Stimulated activated CD4-positive, alpha-beta T cell treated with anti-CD3 and anti-CD28 coated beads, Interleukin-1b, Interleukin-23, amount 100 ng/mL, for 48 hours (primary cell): ENCODE measurements at places on chromosomes 7 and 10.

DNA sequence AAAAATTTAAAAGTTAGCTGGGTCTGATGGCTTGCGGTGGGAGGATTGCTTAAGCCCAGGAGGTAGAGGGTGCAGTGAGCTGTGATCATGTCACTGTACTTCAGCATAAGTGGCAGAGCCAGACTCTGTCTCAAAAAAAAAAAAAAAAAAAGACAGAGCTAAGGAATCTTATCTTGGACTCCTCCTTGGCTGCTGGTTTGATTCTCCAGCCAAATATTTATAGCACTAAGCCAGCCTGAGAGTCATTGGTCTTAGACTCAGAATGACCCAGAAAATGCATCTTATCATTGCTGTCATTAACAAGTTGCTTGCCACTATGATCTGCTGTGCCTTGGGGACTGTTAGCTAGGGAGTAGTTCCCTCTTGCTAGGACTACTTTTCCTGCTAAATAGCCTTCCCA lies 164.7 kb downstream of the GNAT3 start:
- DNase-seq = no peak

GRCh38 chr7:92836489-92836999 lies at the start of gene CDK6:
Gene CDK6 (minus strand): TSS chr7:92836573. CDS start chr7:92833323, 3,250 bp downstream.
- DNase-seq = peak; percentile 77

DNA sequence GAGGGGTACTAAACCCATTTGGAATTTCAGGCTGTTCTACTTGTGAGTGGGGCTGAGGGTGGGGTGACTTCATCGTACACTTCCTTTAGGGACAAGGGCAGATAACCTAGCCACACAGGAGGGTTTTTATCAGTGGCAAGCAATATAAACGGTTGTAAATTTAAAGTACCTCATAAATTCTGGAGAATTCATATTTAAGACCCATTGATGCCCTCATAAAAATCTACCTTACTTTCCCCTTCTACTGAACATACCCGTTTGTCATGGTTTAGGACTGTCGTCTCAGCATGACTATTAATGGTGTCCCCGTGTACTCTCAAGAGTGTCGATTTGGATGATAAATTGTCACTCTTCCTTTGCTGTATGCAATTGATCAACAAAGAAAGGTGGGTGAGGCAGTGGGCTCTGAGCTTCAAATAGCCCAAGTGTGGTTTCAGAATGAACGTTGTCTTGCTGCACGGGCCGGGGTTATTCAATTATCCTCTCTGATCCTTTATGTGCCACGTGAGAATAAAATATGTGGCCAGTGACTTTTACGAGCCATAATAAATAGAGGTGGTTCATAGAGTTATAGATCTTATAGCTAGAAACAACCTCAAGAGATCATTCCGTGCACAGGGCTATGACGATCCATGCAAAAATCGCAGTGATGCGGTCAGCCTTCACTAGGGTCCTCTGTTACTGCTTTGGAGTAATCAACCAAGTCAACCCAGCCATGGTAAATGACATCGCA lies 82.2 kb downstream of the FAM107B start:
- no peak for DNase-seq

- no peak for DNase-seq
Measured at GRCh38 chr10:34231441-34232180, 583.5 kb downstream of the PARD3 start.

GRCh38 chr10:103745341-103746247 lies 109.8 kb downstream of the SH3PXD2A start:
- DNase-seq = peak; percentile 77

GRCh38 chr10:88991899-88992320 lies 1.3 kb downstream of the FAS start:
- no peak for DNase-seq

DNA sequence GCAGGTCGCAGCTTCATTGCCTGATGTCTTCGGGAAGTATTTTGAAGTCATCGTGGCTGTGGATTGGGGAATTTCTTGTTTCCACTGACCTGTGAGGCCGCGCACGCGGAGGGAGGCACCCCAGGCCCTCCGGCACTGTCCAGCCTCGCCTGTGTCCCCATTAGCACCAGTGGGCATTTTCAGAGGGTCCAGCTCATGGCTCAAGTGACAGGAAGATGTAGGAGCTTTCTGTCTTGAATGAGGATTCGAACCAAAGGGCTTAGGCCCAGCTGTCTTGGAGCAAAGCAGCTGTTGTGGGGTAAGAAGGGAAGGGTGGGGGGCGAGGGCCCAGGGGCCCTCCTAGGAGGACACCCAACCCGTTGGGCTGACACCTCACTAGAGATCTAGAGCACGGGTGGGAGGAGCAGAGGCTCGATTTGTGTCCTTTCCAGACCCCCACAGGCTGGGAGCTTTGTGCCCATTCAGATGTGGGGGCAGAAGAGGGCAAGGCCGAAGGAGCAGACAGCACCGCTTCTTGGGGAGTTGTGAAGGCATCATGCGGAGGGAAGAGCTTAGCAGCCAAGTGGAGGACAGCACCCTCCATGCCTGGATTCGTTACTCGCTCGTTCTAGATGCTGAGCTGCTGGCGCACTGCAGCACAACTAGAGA lies 914 bp downstream of the ZNF37A start:
- peak; percentile 3 for DNase-seq

- no peak for DNase-seq
Measured at GRCh38 chr7:141838581-141838980, 2.7 kb downstream of the PRSS37 start.

- DNase-seq = no peak
Measured at GRCh38 chr7:158103378-158103777, 484.2 kb downstream of the PTPRN2 start.

DNA sequence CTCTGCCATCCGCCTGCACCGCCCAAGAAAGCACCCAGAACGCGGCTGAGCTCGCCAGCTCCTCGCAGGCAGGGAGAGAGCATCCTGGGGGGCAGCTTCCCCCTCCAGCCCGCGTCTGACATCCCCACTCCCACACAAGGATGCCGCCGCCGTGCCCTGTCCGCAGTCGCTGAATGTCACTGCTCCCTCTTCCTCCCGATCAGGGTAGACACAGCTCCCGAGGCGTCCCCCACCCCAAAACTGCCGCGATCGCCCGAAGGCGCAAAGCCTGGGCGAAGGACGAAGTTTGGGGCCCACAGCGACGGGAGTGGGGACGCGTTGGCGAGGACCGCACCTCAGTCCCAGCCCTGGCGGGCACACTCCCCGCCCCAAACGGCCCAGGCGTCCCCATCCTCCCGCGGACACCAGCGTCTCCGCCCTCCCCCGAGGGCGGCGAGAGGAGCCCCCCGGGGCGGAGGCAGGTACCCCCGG lies 1.5 kb upstream of the KAT6B start:
- DNase-seq = peak; percentile 40

GRCh38 chr7:19587291-19587690 lies 121.5 kb downstream of the POLR1F start:
- no peak for DNase-seq

DNA sequence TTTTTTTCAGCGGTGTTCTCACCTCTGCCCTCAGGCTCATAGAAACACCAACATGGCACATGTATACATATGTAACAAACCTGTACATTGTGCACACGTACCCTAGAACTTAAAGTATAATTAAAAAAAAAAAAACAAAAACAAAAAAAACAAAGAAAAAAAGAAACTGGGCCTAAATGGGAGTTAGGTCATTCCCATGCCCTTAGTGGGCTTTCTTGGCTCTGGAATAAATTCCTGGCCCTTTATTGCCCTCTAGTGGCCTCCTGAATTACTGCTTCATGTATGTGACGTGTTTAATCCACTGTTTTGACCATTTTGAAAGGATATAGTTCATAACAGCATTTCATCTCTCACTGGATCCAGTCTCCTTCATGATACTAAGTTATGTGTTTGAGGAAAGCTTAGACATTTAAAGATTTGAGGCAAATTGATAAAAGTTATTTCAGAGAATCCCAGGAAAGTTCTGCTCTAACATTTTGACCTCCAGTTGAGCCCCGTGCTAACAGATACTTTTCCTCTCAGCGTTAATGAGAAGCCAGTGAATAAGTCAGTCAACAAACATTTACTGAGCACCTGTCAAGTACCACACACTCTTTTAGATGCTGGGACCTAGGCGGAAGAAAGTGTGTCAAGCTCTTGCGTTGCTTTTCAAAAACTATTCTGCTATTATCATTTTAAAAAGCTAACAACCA lies 54.7 kb upstream of the SYPL1 start:
- DNase-seq = no peak

DNA sequence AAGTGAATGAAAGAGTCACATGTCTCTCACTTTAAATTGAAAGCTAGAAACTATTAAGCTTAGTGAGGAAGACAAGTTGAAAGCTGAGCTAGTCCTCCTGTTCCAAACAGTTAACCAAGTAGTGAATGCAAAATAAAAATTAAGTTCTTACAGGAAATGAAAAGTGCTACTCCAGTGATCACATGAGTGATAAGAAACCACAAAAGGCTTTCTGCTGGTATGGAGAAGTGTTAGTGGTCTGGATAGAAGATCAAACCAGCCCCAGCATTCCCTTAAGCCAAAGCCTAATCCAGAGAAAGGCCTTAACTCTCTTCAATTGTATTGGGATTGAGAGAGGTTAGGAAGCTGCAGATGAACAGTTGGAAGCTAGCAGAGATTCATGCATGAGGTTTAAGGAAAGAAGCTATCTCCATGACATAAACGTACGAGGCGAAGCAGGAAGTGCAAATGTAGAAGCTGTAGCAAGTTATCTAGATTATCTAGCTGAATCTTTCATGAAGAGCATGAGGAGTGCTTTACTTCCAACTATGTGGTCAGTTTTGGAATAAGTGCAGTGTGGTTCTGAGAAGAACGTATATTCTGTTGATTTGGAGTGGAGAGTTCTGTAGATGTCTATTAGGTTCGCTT lies 261.6 kb downstream of the MDFIC start:
- DNase-seq = no peak

DNA sequence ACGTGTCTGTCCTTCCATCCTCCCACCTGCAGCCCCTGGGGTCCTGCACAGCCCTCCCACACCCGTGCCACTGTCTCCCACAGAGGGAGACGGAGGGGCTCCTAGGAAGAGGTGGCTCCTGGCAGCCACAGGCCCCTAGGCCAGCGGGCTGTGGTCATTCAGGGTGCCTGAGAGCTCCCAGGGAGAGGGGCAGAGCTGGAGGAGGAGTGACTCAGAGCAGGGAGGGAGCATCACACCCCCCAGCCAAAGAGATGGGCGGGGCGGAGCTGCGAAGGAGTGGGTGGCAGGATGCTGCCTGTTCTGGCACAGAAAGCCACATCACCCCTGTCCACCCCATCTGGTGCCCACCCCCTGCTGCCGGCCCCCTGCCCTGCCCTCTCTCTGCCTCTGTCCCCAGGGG lies 50.5 kb downstream of the STK32C start:
- DNase-seq = peak; percentile 42

DNA sequence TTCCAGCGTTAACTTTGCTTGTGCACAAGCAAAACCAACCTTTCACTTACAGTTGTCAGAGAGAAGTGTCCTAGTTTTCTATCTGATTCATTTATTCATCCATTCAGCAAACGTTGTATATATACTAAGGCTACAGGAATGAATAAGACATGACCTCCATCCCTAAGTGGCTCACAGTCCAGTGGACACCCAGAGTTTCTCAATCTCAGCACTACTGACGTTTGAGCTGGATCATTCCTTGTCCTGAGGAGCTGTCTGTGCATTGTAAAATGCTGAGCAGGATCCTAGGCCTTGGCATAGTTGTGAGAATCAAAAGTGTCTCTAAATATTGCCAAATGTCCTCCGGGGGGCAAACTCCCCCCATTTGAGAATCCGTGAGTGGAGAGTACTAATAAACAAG lies 166.7 kb upstream of the PRKCQ start:
- no peak for DNase-seq

GRCh38 chr7:155558961-155559360 lies 12.6 kb upstream of the CNPY1 start:
- DNase-seq = no peak

- no peak for DNase-seq
Measured at GRCh38 chr10:64867501-64867962, 1346.3 kb downstream of the REEP3 start.

GRCh38 chr7:116899308-116899707 lies 36.9 kb downstream of the CAPZA2 start:
- DNase-seq = no peak

- DNase-seq = no peak
Measured at GRCh38 chr7:101241443-101242349, 3.2 kb downstream of the FIS1 start.

GRCh38 chr10:74227697-74228424 lies 76.8 kb downstream of the ADK start:
- DNase-seq = no peak

DNA sequence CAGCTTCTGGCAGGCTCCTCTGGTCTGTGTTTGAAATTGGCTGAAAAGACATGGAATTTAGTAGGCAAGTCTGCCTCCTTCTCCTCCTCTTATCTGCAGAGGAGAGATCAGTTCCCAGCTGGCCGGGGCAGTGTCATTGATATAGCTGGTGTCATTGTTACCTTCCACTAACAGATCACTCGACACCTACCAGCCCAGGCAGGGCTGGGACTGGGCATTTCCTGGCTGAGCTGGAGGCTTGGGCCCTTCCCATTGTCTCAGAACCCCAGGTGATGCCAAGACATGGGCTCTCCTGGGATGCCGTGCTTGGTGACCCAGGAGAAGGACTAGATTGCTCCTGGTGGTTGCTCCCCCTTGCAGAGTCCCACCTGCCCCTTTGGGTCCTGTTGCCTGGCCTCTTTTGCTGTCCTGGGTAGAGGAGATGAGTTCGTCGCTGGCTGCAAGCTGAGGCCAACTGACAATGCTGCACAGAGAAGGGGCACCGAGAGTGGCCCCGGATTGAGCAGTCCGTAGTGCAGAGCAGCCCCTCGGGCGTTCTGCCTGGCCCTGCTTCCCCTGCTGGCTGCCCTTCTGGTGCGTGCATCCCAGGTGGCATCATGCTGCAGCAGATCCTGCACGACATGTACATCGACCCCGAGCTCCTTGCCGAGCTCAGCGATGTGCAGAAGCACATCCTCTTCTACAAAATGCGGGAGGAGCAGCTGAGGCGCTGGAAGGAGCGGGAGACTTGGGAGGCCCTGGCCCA lies at the start of gene SH2D4B:
SH2D4B (plus strand) TSS at position 167 of the 745 bp plus-strand sequence; CDS start at position 597, 430 bp downstream.
- no peak for DNase-seq

GRCh38 chr10:8365935-8366911 lies 311.7 kb downstream of the GATA3 start:
- peak; percentile 48 for DNase-seq

DNA sequence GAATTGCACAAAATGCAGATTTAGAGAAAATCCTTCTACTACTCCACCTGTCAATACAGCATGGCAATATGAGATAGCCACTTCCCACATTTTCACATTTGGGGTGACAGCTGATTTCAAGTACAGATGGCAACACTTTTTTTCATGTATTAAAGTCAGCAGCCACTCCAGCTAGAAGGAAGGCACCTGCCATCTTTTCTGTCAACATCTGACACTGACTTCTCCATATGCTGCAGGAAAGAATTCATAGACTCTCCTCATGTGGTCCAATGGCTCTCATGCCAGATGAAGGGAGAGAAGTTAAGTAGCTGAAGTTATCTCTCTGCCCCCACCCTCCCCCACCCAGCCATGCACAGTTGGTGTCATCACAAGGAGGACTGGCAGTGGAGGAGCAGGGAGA lies 912.0 kb downstream of the SORCS1 start:
- DNase-seq = no peak

GRCh38 chr7:163298-163695 lies 29.1 kb upstream of the FAM20C start:
- no peak for DNase-seq

- no peak for DNase-seq
Measured at GRCh38 chr10:44327461-44327860, 57.4 kb downstream of the CXCL12 start.

GRCh38 chr7:121755286-121755685 lies 117.7 kb upstream of the PTPRZ1 start:
- no peak for DNase-seq

GRCh38 chr10:118856106-118856505 lies 101.3 kb upstream of the CACUL1 start:
- no peak for DNase-seq

GRCh38 chr7:47453093-47454061 lies 128.5 kb downstream of the TNS3 start:
- DNase-seq = no peak
